ENCODE measurements at places on chromosomes 4 and X.

GRCh38 chr4:150119492-150119891 lies 41.2 kb downstream of the DCLK2 start:
- DNase-seq = no peak

DNA sequence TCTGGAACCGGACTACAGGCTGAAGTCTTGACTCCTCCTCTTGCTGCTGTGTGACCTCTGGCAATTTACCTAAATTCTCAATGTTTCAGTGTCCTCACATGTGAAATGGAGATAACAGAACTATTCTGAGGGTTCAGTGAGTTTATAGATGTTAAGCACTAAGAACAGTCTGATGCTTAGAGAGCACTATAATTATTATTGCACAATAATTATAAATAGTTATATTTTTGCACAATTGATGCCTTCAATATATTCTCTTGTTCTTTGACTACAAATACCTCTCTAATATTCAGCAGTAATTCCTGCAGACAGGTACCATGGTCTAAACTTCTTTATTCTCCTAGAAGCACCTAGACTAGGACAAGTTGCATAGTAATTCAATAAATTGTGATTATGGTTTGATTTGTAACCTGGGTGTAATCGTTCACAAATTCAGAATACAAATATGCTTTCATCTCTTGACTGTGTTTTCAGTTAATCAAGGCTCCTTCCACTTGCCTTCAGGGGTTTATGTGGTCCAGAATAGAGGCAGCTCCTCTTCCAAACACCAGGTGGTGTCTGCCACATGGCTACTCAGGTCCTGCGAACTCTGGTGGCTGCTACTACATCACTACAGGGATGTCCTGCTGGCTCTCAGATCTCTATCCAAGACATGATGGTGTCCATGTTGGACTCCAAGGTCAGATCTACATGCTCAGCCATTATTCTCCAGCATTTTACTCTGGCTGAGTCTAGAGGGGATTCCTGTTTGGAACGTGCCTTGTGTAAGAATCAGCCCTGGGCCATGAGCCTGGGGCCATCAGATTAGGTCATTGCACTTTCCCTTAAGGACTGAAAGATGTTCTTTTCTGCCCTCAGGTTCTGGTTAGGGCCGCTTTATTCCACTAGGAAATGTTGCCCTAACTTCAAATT lies 103.4 kb downstream of the QRFPR start:
- no peak for DNase-seq

DNA sequence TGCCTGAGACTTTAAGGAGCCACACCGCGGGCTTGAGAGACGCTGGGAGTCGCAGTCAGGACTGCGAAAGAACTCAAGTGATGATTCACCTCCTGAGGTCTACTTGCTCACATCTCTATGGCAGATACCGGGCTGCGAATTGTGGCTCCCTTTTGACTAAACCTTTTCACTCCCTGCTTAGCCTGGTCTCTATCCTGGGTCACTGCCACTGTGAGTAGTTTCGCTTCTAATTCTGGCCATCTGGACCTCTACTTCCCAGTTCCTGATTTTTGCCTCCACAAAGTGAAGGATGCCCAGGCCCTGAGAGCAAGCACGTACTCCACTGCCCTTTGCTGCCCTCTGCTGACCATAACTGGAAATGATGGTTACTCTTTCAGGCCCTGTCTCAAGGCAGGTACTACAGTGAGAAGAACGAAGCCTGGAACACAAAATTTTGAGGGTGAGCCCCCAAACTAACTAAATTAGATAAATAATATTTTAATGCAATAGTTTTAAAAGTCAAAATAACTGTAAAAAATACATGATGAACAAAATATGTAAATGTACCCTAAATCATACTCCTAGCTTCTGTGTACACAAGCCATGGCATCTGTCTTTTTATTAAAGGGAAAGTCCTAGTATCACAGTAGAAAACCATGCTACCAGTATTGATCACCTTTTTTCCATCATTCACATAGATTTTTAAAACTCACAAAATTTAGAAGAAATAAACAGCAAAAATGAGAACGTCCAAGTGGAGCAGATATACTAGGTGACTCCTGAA lies 16.7 kb downstream of the MAD2L1 start:
- DNase-seq = peak; percentile 38

- no peak for DNase-seq
These were observed 8.9 kb upstream of the PUDP start for GRCh38 chrX:7156879-7157278.

DNA sequence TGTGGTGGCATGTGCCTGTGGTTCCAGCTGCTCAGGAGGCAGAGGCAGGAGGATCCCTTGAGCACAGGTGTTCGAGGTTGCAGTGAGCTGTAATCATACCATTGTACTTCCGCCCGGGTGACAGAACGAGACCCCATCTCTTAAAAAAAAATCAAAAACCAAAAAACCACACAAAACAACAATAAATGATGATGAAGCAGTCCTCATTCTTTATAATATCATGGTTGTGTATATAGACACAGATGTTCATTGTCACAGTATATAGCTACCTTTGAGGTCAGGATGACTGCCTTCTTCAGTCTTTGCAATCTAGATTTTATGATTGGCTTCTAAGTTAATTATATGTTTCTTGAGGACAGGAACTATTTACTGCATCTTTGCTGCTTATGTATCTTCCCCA lies 37.0 kb downstream of the ZFX start:
- no peak for DNase-seq

GRCh38 chr4:71494539-71494938 lies 155.7 kb downstream of the SLC4A4 start:
- no peak for DNase-seq

DNA sequence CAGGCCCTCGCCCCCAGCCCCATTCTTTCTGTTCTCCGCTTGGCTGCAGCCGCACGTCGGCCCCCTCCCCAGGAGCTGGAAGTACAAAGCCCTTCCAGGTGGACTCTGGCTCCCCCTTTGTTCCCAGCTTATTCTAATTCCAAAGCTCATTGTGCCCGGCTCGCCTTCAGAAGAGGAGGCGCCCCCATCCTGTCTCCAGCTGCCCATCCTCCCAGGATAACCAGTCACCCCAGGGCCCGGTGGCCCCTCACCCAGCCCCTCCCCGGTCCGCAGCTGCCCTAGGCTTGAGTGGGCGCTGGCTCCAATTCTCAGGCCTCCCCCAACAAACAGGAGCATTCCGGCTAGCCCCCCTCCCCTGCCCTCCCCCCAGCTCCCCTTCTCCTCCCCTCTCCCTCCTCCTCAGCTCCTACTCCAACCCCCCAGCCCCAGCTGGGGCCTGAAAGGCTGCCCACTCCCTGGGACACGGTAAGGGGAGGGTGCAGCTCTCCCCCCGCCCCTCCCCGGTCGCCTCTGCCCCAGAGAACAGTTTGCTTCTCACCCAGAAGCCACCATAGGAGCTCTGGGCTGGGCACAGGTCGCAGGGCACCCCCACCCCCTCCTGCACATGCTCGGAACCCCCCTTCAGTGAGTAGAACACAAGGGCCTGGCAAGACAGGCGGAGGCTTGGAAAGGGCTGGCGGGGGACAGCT lies 3.1 kb upstream of the SLC6A8 start:
- no peak for DNase-seq

DNA sequence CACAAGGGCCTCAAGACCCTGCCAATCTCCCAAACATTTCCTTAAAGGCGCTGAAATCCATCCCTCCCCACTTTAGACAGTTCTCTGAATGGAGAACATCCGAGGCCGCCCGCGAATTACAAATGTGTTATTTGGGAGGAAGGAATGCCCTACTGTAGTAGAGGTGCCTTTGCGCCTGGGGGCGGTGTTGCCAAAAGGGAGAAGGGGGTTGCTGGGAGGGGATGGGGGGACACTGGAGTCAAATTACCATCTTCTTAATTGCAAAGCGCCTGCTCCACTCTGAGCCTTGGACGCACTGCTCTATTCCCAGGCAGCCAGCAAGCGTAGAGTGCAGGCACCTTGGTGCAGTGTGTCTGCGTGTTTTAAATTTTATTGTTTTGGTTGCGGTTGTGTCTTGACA lies 2.7 kb downstream of the TMEM255A start:
- no peak for DNase-seq

DNA sequence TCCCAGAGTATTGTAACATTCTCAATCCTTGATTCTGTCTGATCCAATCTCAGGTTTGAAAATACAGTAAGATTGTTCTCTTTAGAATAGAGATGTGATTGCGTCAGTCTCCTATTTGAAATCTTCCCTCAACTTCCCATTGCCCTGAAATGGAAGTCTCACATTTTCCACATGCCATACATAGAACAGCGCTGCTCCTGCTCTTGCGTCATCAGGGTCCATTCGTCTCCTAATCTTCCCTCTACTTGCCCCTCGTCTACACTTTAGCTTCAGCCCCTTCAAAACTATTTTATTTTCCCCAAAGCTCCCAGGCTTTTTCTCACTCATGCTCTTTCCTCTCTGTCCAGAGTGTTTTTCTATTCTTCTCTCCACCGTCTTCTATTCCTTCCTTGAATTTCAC lies 301.7 kb upstream of the MAGEB2 start:
- no peak for DNase-seq

DNA sequence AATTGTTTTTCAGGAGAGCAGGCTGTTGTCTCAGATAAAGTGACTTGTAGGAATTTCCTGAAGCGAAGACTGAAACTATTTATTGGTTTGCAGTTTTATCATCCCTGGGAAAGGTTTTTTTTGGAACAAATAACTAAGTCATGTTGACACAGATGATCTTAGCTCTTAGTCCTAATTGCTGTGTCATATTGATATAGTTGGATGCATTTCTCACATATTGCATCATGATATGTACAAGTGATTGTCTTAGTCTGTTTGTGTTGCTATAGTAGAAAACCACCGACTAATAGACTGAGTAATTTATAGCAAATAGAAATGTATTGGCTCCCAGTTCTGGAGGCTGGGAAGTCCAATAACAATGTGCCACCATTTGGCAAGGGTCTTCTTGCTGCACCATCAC lies 397.5 kb upstream of the PPP1R2C start:
- DNase-seq = peak; percentile 55

DNA sequence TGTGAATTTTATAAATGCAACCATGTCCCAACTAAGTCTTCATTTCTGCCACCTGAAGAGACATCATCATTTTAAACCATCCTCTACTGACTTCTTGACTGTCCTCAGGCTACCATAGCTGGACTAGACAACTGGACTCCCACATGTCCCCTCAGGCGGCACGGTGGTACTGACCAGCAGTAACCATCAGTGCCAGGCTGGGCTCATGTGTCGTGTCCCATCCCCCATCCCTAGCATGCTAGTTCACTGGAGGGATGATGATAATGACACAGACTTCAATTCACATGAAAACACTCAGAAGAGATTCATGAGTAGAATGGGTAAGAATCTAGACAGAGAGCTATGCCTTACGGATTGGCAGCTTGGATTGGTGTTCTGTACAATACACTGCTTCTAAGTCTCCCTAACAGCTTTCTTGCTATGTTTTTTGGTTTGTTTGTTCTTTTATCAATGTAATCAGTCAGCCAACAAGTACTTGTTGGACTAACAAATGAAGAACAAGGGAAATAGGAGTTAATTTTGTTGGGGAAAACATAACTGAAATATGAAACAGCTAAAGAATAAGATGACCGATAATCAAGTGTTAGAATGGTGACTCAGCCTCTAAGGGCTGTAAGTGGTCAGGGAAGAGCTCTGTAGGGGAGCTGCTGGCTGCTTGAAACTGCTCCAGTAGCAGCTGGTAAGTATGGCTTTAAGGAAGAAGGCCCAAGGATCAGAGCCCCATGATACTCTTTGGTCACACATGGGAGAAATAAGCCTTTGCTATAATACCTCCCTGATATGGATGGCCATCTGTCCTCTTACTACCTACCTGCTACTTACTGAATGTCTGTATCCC lies 10.3 kb downstream of the ZDHHC9 start:
- no peak for DNase-seq

- DNase-seq = no peak
These were observed 1.4 kb downstream of the MAMLD1 start for GRCh38 chrX:150364347-150365050.

DNA sequence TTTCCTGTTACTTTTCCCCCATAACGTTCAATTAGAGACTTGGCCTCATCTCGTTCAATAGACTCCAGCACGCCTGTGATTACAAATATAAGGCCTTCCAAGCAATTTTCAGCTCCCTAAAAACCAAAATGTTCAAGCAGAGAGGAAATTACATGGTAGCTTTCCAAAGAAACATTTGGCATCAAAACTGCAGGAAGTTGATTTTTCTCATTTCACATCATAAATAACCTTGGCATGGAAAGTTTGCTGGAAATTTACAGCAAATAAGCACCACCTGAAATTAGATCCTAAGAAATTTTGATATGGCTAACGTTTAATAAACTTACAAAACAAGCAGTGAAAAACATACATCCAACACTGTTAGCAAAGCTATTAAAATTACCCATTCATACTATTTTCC lies 53.3 kb downstream of the RFC1 start:
- DNase-seq = no peak

- DNase-seq = no peak
These were observed 25.1 kb downstream of the FHDC1 start for GRCh38 chr4:152961014-152961772.

DNA sequence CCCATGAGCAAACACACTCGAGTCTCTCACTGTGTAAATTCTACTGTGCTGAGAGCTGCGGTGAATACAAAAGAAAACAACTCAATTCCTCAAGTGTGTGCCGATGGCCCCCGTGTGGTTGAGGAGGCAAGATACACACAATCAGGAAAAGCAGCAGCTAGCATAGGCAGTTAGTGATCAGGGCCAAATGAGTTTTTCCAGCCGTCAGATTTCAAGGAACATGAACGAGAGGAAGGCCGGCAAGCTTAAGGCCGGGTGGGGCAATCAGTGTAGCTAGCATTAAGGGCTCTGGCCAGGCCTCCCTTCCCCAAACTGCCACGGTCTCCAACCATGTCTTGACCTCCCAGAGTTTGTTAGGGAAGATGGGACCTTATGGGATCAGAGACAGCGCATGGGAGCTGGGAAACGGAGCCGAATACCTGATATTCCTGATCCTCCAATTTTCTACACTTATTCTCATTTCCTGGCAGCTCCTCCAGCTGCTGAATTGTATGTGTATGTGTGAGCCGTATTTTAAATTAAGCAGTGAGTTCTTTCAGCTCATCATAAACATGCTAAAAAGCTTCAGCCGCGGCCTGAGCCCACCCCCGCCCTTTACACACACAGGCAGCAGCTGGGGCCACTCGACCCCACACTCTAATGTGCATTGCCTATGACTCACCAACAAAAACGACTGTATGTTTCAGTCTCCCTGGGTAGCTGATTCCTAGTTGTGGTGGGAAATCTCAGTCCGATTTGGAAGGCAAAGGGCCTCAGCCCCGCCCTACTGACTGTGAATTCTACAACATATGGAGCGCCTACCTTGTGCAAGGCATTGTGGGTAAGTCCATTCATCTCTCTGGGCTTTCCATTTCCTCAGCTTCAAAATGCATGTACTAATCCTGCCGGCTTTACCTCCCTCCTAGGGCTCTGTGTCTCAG lies 59.9 kb downstream of the RTL9 start:
- DNase-seq = no peak

- peak; percentile 28 for DNase-seq
These were observed 36.2 kb upstream of the ATP6AP2 start for GRCh38 chrX:40544343-40545266.

- DNase-seq = no peak
These were observed 103.6 kb downstream of the RAPGEF2 start for GRCh38 chr4:159206427-159206871.

Data from LNCaP clone FGC (cell line).